T-helper 1 cell treated with Interleukin-12 subunit alpha and Interleukin-12 subunit beta and Interleukin-4 antibody, amounts not matched to agents 30 ng/mL and 1 ng/mL, for 36 hours (primary cell): ENCODE measurements at places on chromosomes 6 and 20. TPM values are rescaled to one million over a fixed set of nuclear protein-coding genes. Genes with fewer than 3 reads are reported as not detected.

B3GAT2 gene
- total RNA-seq = not detected in 2 replicates

RGS17 gene
- not detected in 2 replicates for total RNA-seq

SMOC2 gene
- not detected in 2 replicates for total RNA-seq

TRIM40 gene
- not detected in 2 replicates for total RNA-seq

CD24 gene
- total RNA-seq = 0.12 and 0.39 TPM in 2 replicates

CRISP1 gene
- not detected in 2 replicates for total RNA-seq

BTNL2 gene
- not detected in 2 replicates for total RNA-seq

CENPW gene
- total RNA-seq = 35.5 and 36.5 TPM in 2 replicates

BANF2 gene
- not detected in 2 replicates for total RNA-seq

BFSP1 gene
- total RNA-seq = 3.3 TPM in 2 replicates

GSTA2 gene
- total RNA-seq = not detected in 2 replicates

STMN3 gene
- total RNA-seq = 14.3 and 15.5 TPM in 2 replicates

ACTL10 gene
- 3.1 and 3.6 TPM in 2 replicates for total RNA-seq

PCK1 gene
- total RNA-seq = not detected in 2 replicates

FBXO30 gene
- 5.4 and 5.6 TPM in 2 replicates for total RNA-seq

ID4 gene
- total RNA-seq = not detected in 2 replicates

C20orf202 gene
- total RNA-seq = not detected in 2 replicates

IFNGR1 gene
- 39.2 and 39.8 TPM in 2 replicates for total RNA-seq

TULP4 gene
- 30.4 and 36.3 TPM in 2 replicates for total RNA-seq

SUPT3H gene
- total RNA-seq = 7.5 and 8.1 TPM in 2 replicates

HSPA12B gene
- total RNA-seq = not detected in 2 replicates

SMLR1 gene
- total RNA-seq = not detected in 2 replicates

FAM162B gene
- total RNA-seq = not detected in 2 replicates

ZBTB24 gene
- total RNA-seq = 25.6 and 25.9 TPM in 2 replicates

SKIC2 gene
- 93.7 and 100 TPM in 2 replicates for total RNA-seq

EDN3 gene
- total RNA-seq = not detected in 2 replicates

PRL gene
- not detected in 2 replicates for total RNA-seq

MROH8 gene
- total RNA-seq = 0.98 and 1.0 TPM in 2 replicates

PSORS1C1 gene
- total RNA-seq = not detected in 2 replicates

PROKR2 gene
- not detected in 2 replicates for total RNA-seq

CDC40 gene
- 25.9 and 33.4 TPM in 2 replicates for total RNA-seq

TRIM38 gene
- 29.2 and 29.4 TPM in 2 replicates for total RNA-seq

SLC22A3 gene
- total RNA-seq = not detected in 2 replicates

ADIG gene
- not detected in 2 replicates for total RNA-seq

HDGFL1 gene
- not detected in 2 replicates for total RNA-seq

HRH3 gene
- total RNA-seq = not detected in 2 replicates

GGTLC1 gene
- not detected in 2 replicates for total RNA-seq

UBE3D gene
- 5.3 and 5.4 TPM in 2 replicates for total RNA-seq

TRIM26 gene
- total RNA-seq = 72.4 and 74.2 TPM in 2 replicates

TBXT gene
- total RNA-seq = not detected in 2 replicates

SPEF1 gene
- 0.12 TPM in 1 of 2 replicates, not detected in the other for total RNA-seq

TPBG gene
- 0.05 TPM in 1 of 2 replicates, not detected in the other for total RNA-seq

PNPLA1 gene
- total RNA-seq = not detected in 2 replicates

NRN1 gene
- total RNA-seq = 3.1 and 5.8 TPM in 2 replicates

MAPK13 gene
- total RNA-seq = 26.6 and 28.8 TPM in 2 replicates

PSORS1C2 gene
- total RNA-seq = not detected in 2 replicates

DSTN gene
- total RNA-seq = 67.9 and 70.6 TPM in 2 replicates

PCSK2 gene
- not detected in 2 replicates for total RNA-seq

NFATC2 gene
- total RNA-seq = 87.5 and 87.9 TPM in 2 replicates
